ENCODE measurements at places on chromosomes 12 and 14. TPM values are rescaled to one million over a fixed set of nuclear protein-coding genes. Genes with fewer than 3 reads are reported as not detected.

DNA sequence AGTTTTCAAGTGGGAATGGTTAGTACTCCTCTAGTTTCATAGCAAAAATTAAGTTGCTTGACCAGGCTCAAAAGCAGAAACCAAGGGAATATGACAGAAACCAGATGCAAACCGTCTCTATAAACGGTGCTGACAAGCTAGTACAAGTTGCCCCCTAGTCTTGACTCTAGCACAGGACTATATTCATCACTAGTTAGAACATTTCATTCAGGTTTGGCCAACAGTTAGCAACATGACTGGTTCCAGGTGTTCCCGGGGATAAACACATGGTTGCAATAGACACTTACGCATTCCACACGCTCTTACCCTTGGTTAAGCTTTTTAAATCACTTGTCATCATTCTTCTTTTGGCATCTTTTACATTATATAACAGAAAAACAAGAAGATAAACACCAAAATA lies 103.6 kb downstream of the SCFD1 start:
- DNase-seq: no peak

Gene OTX2
- total RNA-seq: not detected

Gene TMEM253
- 0.10 TPM for total RNA-seq

DNA sequence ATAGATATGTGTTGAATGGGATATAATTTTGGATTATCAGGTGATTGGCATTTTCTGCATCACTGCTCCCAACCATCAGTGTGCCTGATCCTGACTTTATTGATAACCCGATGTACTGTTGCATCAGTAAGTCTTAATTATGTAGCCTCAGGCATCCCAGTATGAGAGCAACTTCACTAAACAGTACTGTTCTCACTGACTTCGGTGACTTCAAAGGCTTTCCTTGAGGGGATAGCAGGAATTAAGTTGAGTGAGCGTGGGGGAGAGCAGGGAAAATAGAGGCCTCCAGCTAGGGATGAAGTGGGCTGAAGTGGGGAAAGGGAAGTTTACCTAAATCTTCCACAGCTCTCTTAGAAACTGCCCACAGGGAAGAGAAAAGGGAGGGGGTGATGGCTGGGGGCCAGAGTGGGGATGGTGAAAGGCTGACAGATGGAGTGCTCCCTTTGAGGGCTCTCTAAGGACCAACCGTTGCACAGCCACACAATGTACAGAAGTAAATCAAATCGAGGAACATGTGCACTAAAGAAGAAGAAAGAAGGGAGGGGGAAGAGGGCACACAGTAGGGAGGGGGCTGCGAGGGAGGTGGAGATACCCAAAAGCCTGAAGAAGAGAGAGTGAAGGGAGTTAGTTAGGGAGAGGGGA lies 10.7 kb upstream of the NEUROD4 start:
- DNase-seq: no peak

Measured in renal cortical epithelial cell (primary cell).